CD4-positive, alpha-beta T cell treated with Interleukin-6 at 100 ng/mL for 8 hours (primary cell): ENCODE measurements at places on chromosomes 2 and 18.

DNA sequence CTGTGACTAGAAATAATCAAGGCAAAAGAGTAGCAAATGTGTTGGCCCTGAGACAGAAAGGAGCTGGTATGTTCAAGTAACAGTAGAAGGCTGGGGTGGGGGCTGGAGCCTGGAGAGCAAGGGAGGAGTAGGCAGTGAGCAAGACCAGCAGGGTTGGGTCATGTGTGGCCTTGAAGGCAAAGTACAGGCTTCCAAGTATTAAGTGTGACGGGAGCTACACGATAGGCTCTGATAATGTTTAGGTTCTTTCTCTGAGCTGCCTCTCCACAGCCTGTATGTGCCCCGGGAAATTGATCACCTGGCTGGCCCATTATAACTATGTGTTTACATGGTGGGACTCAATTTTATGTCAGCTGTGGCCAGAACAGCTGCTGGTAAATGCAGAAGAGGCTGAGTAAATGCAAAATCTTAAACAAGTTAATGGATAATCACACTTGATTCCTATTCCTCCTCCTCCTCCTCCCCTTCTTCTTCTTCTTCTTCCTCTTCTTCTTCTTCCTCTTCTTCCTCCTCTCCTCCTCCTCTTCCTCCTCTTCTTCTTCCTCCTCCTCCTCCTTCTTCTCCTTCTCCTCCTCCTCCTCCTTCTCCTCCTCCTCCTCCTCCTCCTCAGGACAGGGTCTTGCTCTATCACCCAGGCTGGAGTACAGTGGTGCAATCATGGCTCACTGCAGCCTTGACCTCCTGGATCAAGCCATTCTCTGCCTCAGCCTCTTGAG, 9.3 kb downstream of the IL1F10 start:
- no peak for DNase-seq

- DNase-seq: no peak
Observed at GRCh38 chr2:174963437-174964400, 41.5 kb downstream of the CHN1 start.

DNA sequence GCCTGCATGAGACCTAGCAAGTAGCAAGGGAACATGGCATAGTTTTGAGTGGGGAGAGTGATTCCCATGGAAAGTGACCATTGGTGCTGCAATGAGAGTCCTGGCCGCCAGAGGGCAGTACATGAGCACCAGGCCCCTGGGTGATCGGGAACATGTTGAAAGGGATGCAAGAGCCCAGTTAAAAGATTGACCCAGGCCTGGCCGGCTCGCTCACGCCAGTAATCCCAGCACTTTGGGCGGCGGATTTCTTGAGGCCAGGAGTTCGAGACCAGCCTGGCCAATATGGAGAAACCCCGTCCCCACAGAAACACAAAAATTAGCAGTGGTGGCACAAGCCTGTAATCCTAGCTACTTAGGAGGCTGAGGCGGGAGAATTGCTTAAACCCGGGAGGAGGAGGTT, 22.2 kb downstream of the FAP start:
- DNase-seq: peak; percentile 52

DNA sequence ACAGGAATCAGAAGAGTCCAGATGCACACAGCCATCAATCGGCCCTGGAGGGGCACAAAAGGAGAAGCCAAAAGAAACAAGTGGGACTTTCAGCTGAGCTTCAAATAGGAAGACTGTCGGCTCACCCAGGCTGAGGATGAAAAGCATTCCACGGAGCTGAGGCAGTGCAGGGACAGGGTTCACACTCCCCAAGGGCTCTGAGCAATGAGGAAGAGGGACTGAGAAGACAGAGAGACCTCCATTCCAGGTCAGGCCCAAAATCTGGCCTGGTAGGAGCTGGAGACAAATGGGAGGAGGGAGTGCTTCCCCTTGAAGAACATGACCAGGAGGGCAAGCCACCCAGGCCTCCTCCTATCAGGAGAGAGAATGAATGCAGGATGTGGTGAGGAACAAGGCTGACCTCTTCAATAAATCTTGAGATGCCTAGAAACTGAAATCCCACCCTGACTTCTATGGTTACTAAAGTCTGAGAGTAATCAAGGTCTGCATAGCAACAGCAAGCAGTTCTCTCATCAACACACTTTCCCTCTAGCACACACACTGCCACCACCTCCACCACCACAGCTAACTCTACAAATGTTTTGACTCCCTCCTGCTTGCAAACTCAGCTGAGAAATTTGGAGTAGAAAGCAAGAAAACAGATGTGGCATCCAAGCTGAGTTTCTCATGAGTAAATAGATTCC, 434.4 kb downstream of the TNS1 start:
- DNase-seq: no peak

DNA sequence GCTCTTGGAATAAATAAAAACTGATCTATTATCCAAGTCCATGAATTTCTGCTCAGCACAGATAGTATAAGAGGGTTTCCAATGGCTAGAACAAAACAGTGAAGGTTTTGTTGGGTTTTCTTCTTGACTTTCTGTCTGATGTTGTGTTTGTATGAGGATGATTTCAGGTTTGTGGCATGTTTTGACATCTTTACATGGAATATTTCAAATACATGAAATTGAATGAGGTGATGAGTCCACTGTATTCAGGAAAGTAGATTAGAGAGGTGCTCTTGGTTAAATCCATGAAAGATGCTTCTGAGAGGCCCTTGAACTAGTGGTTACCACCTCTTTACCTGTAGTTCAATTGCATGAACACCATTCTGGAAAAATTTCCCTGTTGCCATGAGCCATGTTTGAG, 84.3 kb downstream of the RAPGEF4 start:
- no peak for DNase-seq

DNA sequence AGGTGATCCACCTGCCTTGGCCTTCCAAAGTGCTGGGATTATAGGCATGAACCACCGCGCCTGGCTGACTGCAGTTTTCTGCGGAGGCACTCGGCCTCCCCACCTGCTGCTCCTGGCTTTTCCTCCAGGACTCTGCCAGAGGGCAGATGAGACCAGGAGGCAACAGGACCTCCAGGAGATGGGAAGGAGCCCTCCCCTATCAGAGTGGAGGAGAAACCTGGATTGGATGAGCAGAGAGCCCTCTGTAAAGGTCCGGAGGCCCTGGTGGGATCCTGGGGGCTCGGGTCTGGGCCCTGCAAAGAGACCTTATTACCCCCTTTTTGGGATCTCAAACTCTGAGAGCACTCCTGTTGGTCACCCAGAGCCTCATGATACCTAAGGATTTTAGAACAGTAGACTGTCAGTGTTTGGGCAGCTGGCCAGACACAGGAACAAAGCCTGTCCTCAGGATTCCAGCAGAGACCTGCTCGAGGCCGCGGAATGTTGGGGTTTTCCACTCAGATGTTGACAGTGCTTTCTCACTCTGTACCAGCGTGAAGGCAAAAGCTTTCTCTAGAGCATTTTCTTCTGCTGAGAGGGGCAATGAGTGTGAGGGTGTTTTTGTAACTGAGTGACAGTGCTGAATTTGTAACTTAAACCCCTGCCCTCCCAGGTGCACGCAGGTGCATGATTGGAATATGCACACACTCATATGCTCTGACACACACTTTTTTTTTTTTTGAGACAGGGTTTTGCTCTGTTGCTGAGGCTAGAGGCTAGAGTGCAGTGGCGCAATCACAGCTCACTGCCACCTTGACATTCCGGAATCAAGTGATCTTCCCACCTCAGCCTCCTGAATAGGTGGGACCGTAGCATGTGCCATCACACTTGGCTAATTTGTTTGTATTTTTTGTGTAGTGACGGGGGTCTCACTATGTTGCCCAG, 48.4 kb downstream of the NPPC start:
- no peak for DNase-seq

GRCh38 chr2:71798266-71799012, 345.1 kb downstream of the DYSF start:
- DNase-seq: no peak

GRCh38 chr2:99559075-99559662, 69.4 kb upstream of the REV1 start:
- DNase-seq: peak; percentile 74

- no peak for DNase-seq
Observed at GRCh38 chr18:11747731-11748130, 58.7 kb downstream of the GNAL start.

DNA sequence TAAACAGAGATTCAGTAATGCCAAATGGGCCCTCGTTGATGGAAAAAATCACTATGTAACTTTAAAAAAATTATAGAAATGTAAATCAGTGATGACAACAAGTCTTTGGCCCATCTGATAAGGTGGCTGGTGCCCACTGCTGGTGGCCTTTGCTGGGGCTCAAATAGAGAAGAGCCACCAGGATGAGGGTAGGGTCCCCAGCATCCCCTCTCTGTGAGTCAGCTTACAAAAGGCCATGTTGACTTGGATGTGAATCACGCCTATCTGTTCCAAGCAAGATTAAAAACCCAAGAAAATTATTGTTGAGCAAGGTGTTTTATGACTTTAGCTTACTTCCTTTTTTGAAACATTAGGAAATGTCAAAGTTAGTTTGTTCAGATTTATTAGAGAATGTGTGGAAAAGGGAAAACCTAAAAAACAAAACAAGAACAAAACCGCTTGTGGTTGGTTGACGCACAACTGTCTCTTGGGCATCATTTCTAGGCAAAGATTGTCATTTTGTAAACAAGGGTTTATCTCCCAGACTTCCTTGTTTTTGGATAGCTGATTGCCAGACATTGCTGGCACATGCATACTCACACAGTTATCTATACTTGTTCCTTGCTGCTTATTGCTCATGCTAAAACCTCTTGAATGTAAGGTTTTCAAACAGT, 53.7 kb upstream of the ZNF396 start:
- no peak for DNase-seq

GRCh38 chr2:147630585-147630984, 214.2 kb upstream of the ACVR2A start:
- peak; percentile 19 for DNase-seq
